ENCODE measurements at places on chromosomes 2 and 18. TPM values are rescaled to one million over a fixed set of nuclear protein-coding genes. Genes with fewer than 3 reads are reported as not detected.

- DNase-seq = no peak
Measured at GRCh38 chr18:38174594-38174993, 609.0 kb upstream of the CELF4 start.

DNA sequence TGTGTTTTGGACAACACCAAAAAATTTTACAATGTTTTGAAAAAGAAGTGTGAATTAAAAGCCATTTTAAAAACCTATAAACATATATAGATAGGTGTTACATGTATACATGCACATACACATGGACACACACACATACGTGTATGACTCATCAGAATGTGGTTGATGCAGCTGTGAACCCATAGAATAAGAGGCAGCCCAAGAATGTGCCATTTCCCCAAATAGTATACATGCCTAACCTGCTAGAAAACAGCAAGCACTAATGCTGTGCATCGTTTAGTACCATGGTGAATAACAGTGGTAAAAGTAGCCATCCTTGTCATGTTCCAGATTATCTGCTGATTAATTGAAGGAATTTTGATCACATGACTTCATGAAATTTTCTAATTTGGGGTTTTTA lies 149.0 kb downstream of the DSEL start:
- peak; percentile 14 for DNase-seq

- DNase-seq = no peak
Measured at GRCh38 chr2:27170581-27171337, 22.0 kb downstream of the TCF23 start.

IL1A gene
- 0.11 TPM for total RNA-seq

All from PC-3 (cell line).